H4 (cell line): ENCODE measurements at places on chromosomes 2 and 18. TPM values are rescaled to one million over a fixed set of nuclear protein-coding genes. Genes with fewer than 3 reads are reported as not detected.
A peak's percentile ranks its signal among the peaks of the same experiment; 100 is the strongest.

CREG2 gene
- total RNA-seq: not detected in 2 replicates

ZNF521 gene
- total RNA-seq: 6.8 and 8.2 TPM in 2 replicates

DNA sequence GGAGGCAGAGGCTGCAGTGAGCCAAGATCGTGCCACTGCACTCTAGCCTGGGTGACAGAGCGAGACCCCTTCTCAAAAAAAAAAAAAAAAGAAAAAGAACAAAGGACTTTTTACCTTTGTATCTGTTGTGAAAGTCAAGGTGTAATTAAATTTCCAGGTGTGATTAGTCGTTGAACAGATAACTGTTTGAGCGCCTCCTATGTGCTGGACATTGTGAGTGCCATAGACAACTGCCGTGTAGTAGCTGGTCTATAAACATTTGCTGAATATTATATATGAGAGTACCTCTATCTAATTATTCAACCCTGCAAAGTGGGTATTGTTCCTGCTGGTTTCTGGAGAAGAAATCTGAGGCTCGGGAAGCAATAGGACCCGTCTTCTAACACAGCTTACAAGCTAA is 71.8 kb downstream of the ASAP2 start:
- DNase-seq: no peak

- peak; percentile 65 for DNase-seq
Measured at GRCh38 chr2:28390746-28391563, 1.7 kb upstream of the FOSL2 start.

DNA sequence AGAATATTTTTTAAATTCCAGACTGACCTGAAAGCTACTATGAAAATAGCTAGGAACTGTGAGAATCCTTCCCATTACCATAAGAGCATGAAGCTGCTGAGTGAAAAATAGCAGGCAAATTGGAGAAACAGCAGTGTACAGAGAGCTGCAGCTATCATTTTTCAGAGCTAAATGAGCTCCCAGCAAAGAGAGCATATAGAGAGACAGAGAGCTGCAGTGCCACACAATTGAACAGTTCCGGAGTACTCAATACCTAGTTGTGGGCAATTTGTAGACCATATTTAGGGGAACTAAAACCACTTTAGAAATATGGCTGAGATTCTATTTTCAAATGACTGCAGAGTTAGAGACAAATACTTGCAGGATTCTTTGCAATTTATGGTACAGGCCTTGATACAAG is 645.3 kb downstream of the STK39 start:
- no peak for DNase-seq

GRCh38 chr2:59029058-59029457 is 787.9 kb upstream of the FANCL start:
- no peak for DNase-seq
